ENCODE measurements at places on chromosomes 5 and 9.

DNA sequence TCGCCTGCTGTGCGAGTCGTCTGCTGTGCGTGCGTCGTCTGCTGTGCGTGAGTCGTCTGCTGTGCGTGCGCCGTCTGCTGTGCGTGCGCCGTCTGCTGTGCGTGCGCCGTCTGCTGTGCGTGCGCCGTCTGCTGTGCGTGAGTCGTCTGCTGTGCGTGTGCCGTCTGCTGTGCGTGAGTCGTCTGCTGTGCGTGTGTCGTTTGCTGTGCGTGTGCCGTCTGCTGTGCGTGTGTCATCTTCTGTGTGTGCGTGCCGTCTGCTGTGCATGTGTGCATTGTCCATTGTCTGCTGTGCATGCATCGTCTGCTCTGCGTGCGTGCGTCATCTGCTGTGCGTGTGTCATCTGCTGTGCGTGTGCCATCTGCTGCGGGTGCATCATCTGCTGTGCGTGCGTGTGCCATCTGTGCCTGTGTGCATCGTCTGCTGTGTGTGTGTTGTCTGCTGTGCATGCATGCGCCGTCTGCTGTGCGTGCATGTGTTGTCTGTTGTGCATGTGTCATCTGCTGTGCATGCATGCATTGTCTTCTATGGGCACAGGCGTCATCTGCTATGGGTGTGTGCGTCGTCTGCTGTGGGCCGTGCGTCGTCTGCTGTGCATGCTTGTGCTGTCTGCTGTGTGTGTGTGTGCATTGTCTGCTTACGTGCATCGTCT lies 68.6 kb upstream of the IRX4 start:
- H3K27ac ChIP-seq: no peak overlapping the region
- H3K4me3 ChIP-seq: no peak overlapping the region
- no peaks in the 10 kb centered on the region for H3K27me3 ChIP-seq
- no peak for DNase-seq
- H3K4me1 ChIP-seq: no peaks in the 10 kb centered on the region

DNA sequence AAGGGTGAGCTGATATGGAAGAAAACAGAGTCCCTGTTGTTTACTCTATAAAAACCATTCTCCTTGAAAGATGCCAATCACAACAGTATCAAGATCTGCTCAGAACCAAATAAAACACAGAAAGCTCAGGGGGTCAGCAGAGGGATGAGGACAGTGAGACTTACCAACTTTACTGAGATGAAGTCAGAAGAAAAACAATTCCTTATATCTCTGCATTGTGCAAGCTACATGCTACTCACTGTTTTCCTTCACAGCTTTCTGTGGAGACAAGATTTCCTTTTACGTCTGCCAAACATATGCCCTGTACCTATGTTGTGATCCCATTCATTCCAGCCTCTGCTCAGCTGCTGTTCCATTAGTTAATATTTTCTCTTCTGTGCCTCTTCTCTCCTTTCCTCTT lies 185.6 kb downstream of the TSSK1B start:
- H3K36me3 ChIP-seq: no peaks in the 10 kb centered on the region
- no peaks in the 10 kb centered on the region for H3K4me1 ChIP-seq
- no peak for DNase-seq
- H3K27me3 ChIP-seq: no peaks in the 10 kb centered on the region
- H3K27ac ChIP-seq: no peak overlapping the region

- no peak overlapping the region for H3K27ac ChIP-seq
- DNase-seq: no peak
- H3K27me3 ChIP-seq: no peaks in the 10 kb centered on the region
- H3K4me3 ChIP-seq: no peak overlapping the region
- no peaks in the 10 kb centered on the region for H3K36me3 ChIP-seq
Observed at GRCh38 chr9:111001526-111001925, 36.7 kb downstream of the LPAR1 start.

- no peak overlapping the region for H3K4me3 ChIP-seq
- no peaks in the 10 kb centered on the region for H3K27me3 ChIP-seq
- H3K36me3 ChIP-seq: no peaks in the 10 kb centered on the region
- no peak for DNase-seq
Observed at GRCh38 chr9:14240537-14240936, 73.4 kb downstream of the NFIB start.

DNA sequence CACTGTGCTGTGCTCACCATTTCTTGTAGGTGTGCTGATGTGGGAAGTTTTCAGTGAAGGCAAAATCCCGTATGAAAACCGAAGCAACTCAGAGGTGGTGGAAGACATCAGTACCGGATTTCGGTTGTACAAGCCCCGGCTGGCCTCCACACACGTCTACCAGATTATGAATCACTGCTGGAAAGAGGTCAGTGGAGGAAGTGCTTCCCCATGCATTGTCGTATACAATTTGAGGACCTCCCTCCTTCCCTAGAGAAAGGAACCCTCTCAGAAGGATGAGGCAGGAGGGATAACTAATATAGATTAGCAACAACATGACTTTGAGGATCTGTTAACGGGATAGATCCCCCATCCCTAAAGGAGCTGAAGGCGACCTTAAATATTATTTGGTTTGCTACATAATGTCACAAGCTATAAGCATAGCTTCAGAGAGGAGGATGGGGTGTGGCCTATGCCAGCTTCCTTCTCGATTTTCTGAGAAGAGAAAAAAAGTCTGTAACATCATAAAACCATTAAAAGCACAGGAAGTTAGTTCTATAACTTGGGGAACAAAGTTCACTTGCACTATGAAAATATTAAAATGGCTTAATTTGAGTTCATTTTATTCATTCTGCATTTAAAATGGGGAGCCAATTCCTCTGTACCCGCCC lies 17.0 kb upstream of the CYFIP2 start:
- peaks cover 86% of the 10 kb centered on the region for H3K4me1 ChIP-seq
- H3K27ac ChIP-seq: peak overlapping the region; percentile 58
- peak; percentile 24 for DNase-seq
